D721Med (cell line): ENCODE measurements at places on chromosomes 3 and 15.

- DNase-seq = no peak
Measured at GRCh38 chr3:195263193-195263924, 7.6 kb downstream of the XXYLT1 start.

- DNase-seq = no peak
Measured at GRCh38 chr15:64950888-64951287, 38.8 kb downstream of the SPG21 start.

DNA sequence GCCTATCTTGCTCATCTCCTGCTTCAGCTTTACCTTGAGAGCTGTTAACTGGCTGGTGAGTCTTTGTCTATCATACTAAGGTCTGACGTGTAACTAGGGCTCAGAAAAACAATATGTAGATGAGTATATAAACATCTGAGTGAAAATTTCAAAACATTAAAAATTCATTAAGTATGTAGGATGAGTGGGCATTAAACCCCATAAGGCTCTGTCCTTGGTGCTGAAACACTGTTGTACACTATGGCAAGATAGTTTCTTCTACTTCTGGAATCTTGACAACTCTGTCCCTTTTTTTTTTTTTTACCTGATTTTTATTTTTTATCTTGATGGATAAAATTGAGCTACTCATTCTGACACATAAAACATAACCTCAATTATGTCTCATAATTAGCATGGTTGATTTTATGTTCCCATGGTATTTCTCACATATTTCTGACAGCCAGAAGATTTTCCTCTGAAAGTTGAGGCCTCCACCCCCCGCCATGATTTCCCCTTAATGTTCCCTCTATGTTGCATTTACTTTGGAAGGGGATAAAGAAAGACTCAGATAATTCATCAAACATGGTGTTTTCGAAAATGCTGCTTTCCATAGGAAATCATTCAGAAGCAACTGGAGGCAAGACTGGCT lies 54.3 kb downstream of the DGKG start:
- DNase-seq = no peak

- DNase-seq = no peak
Measured at GRCh38 chr3:94064243-94064860, 1.5 kb downstream of the NSUN3 start.

DNA sequence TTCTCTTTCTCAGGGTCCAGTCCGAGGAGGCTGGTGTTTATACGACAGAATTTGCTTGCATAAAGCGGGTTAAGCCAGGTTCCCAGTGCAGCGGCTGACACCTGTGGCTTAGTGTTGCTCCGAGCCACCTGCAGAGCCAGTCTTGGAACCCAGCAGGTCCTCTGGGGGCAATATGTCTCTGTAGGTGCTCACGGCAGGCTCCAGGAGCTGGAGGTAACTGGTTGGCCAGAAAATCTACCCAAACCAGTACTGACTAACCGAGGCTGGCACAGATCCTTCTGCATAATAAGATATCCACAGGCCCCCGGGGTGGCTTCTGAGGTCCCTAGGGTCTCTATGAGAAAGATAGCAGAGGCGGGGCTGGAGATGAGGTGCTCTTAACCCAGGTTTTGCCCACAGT lies 3.2 kb downstream of the MGLL start:
- DNase-seq = no peak

GRCh38 chr3:156964577-156964976 lies 138.4 kb downstream of the LEKR1 start:
- DNase-seq = no peak

DNA sequence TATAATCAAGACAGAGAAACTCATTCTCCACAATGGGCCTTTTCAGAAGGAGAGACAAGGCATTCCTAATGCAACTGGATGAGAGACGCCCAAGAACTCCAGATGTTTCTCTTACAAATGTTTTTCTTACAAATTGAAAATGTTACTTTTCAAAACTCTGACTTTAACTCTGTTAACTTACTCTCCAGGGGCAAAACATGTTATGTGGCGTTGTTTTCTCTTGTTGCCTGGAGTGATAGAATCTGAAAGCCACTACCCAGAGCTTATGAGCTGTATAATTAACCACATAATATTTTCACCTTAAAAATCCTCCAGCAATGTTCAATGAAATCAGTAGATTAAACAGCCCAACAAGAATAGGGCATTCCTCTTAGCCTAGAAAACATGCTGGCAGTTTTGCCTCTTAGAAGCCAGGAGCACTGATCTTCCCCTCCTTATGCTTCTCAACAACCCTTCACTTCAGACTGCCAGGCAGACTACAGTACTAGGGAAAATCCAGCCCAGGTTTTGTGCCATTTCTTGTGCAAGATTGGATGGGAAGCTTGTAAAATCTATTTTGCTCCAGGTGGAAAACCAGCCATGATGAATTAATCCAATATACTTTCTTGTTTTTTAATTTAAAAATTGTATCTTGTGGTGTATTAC lies 186.7 kb upstream of the GADL1 start:
- no peak for DNase-seq

GRCh38 chr3:113205481-113205880 lies 5.9 kb upstream of the BOC start:
- DNase-seq = no peak

- no peak for DNase-seq
Measured at GRCh38 chr3:114078126-114078525, 21.6 kb downstream of the QTRT2 start.

- no peak for DNase-seq
Measured at GRCh38 chr3:38353151-38353550, 6.6 kb downstream of the XYLB start.

- DNase-seq = no peak
Measured at GRCh38 chr15:36763685-36764084, 184.3 kb downstream of the CDIN1 start.

GRCh38 chr3:189813647-189814240 lies 182.6 kb downstream of the TP63 start:
- no peak for DNase-seq

- DNase-seq = no peak
Measured at GRCh38 chr3:9776896-9777693, 7.3 kb upstream of the CAMK1 start.

- DNase-seq = no peak
Measured at GRCh38 chr3:180185650-180186049, 148.9 kb upstream of the PEX5L start.

GRCh38 chr3:141111364-141112155 lies 60.4 kb downstream of the SPSB4 start:
- DNase-seq = no peak

- no peak for DNase-seq
Measured at GRCh38 chr3:112582244-112582874, 20.5 kb downstream of the SLC35A5 start.

DNA sequence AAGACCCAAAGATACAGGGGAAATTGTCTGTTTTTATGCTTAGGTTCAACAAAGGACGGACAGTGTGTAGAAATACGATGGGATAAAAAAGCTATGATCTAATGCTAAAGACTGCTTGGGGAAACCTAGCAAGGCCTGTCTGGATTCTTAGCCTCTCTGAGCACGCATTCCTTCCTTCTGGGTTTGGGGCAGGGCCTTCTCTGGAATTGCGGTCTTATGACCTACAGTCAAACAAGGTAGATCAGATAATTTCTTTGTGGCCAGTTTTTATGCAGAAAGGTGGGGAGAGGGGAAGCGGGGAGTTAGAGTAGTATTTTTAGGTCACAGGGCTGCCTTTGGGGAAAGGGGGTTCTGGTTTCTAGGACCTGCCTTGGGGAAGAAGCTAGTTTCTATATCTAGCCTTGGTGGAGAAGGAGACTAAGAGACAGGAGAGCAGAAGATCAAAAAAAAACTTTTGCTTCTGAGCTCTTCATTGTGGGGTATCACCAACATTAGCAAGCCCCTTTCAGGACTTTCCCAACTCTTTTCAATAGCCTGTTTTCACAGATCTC lies 39.1 kb upstream of the LIPC start:
- no peak for DNase-seq

GRCh38 chr3:45043728-45044299 lies 17.7 kb downstream of the CLEC3B start:
- DNase-seq = no peak

DNA sequence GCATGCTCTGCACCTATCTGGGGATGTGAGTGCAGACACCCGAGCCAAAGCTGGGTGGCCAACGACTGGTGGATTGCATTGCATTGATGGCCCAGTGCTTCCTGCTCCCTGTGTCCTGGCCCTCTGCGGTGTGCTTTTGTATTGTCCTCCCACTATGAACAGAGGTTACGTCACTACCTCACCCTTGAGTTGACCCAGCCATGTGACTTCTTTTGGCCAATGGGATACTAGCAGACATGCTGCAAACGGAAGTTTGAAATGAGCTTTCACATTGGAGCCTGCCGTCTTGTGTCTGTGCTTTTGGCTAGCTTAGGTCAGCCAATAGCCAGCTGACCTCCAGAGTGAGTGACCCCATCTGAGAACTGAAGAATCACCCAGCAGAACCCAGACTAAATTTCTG lies 15.3 kb upstream of the TBC1D21 start:
- DNase-seq = no peak

DNA sequence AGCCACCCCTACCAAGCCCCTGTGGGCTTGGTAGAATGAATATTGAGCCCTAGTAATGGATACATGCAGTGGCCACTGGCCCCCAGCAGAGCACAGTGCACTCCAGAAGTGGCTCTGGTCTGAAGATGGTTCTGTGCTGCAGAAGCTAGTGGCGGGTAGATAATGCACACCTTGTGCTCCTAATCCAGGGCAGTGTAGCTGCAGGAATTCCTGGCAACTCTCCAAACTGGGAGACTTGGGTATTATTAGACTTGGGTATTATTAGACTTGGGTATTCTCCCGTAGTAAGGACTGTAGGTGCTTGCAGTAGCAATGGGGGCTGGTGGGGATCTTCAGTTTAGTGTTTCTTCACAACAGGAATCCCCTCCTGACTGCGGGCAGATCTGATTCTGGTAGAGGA lies 34.7 kb downstream of the NUSAP1 start:
- DNase-seq = no peak
